ENCODE measurements at places on chromosomes 1 and 21.
A peak's percentile ranks its signal among the peaks of the same experiment; 100 is the strongest.

GRCh38 chr1:165055581-165055980, 300.9 kb downstream of the LMX1A start:
- no peak for DNase-seq

- DNase-seq = no peak
Measured at GRCh38 chr21:45536301-45537081, 5.7 kb downstream of the SLC19A1 start.

GRCh38 chr1:25182629-25183028, 49.7 kb downstream of the SYF2 start:
- DNase-seq = no peak

GRCh38 chr1:81006502-81006901, 794.2 kb upstream of the ADGRL2 start:
- DNase-seq = no peak

DNA sequence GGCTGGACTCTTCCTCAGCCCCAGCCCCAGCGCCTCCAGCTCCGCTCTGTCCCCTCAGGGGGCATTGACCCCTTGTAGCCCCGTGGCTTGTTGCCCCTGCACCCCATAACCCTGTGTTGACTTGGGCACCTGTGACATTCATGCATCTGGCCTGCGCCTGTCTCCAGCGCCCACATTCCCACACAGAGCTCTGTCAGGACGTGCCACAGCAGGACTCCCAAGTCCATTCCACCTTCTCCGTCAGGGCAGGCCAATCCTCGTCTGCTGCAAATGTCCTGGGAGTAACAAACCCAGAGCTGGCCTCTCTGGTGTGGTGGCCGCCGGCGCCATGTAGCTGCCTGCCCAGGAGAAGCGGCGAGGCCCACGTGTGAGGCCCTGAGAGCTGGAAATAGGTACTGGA, 60.6 kb downstream of the AGPAT3 start:
- no peak for DNase-seq

DNA sequence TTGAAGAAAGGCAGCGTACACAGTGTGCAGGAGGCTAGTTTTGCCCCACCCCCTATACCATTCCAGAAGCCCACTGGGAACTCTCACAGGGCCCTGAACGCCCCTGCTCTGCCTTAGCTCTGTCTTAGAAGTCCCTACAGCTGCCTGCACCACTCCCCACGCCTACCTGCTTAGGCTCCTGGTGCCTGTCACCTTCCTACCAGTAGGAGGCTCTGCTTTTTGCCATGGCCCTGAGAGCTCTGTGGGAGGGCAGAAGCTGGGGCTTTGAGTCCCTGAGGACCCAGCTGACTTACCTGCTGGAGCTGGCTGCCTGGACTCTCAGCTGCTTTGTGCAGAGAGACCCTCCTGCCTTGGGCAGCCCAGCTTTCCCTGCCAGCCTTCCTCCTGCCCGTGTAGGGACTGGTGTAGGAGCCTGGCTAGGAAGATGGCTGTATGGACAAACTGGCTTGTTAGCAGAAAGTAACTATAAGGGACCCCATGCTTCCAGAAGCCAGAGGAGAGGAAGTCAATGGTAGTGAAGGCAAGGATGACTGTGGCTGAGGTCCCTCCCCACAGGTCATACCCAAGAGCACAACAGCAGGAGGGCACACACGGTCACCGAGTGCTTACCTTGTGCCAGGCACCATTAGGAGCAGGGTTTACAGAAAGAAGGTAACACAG, 9.8 kb upstream of the CELSR2 start:
- peak; percentile 77 for DNase-seq

DNA sequence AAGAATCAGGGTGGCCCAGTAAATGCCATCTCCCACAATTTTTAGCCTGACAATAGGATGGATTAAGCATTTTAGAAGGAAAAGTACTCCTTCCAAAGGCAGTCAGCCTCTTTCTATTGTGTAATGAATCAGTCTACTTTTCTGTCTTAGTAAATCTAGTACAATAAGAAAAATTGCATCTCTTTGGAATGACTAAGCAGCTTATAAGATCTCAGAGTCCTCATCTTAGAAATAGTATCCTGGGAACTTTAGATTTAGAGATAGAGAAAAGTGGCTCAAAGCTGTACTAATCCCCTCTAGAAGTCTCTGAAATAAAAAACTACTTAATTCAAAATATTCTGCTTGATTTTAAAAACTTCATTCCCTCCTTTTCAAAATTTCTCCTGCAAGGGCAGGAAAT, 81.4 kb downstream of the SLC44A5 start:
- DNase-seq = no peak

All from GM13976 (cell line).